ENCODE measurements at places on chromosomes 11 and 22.

GRCh38 chr11:69361048-69361447 lies 67.1 kb downstream of the MYEOV start:
- no peak for DNase-seq

GRCh38 chr11:94769880-94770279 lies 1.7 kb downstream of the AMOTL1 start:
- no peak for DNase-seq

GRCh38 chr11:62804310-62805075 lies 747 bp downstream of the NXF1 start:
- DNase-seq = peak; percentile 18

DNA sequence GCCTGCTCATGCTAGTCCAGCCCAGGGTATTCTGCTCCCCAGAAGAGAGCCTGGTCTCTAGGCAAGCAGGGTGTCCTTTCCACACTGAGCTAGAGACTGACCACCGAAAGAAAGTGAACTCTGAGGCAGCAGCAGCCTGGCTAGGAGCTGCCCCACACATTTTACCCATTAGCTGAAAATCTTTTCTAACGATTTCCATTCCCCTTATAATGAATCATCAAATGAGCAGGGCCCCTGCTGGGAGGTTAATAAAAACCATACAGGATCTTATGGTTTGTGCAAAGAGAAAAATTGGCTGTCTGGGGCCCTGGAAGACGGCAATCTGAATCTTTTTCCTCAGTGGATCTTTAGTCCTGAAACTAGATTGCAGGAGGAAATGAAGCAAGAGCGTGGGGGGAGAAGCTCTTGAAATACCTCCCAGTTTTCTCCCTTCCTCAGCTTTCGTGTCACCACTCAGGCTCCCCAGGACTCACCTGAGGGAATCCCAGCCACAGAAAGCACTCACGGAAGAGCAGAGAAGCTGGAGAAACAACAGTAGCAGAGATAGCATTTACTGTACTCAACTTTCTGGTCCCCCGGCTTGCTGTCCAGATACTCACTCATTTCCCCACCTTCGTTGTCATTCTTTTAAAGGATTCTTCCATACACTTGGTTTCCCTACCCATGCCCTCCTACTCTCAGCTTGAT lies 74.7 kb upstream of the CD44 start:
- DNase-seq = no peak

- DNase-seq = no peak
Measured at GRCh38 chr11:106216281-106216680, 138.8 kb downstream of the AASDHPPT start.

DNA sequence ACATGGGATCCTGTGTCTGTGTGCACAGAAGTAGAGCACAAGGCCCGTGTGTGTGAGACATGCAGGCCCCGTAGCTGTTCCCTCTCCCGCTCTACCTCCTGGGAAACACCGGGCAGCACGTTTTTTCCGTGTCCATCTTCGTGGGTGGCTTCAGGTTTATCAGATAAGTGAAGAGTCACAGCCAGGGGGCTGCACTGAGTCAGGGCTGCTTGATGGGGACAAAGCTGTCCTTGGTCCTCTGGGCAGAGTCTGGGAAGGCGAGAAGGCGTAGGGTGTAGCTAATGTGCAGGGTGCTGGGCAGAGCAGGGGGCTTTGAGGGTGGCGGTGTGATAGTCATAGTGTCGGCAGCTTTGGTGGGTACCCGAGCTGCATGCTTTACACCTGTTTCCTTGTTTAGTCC lies 23.7 kb downstream of the INCENP start:
- DNase-seq = no peak

- no peak for DNase-seq
Measured at GRCh38 chr11:5550440-5551095, 2.2 kb upstream of the OR52H1 start.

GRCh38 chr11:93560199-93560932 lies 17.2 kb upstream of the SMCO4 start:
- no peak for DNase-seq

DNA sequence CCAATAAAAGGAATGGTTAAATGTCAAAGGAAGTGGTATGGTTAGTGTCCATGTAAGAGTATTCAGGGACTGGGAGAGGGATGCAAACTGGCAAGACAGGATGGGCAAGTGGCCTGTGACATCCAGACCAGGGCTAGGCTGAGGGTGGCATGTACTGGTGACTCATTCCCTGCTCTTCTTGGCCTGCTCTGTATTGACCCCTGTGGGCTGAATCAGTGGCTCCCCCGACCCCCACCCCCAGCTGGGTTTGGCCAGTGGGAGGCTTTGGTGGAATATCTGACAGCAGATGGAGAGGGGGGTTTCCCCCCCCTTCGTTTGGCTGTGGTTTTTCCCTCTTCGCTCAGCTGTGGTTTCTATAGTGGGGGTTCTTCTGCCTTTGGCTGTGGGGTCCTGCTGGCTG lies 87.7 kb downstream of the CSNK2A3 start:
- no peak for DNase-seq

DNA sequence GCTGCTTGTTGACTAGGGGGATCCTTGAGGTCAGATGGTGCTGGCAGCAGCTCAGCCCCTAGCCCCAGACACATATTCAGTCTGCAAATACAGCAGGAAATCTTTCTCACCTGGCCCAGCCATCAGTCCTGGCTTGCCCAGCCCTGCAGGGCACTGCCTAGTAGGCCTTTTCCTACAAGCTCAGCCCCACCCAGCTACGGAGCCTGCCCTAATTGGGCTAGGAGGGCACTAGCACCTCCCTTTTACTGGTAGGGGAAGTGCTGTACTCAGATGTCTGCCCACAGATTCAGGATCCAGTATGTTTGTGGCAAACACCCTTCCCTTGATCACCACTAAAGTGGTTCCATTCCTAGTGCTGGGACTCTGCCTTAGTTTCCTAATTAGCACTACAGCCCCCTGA lies 257.1 kb upstream of the CADM1 start:
- no peak for DNase-seq

DNA sequence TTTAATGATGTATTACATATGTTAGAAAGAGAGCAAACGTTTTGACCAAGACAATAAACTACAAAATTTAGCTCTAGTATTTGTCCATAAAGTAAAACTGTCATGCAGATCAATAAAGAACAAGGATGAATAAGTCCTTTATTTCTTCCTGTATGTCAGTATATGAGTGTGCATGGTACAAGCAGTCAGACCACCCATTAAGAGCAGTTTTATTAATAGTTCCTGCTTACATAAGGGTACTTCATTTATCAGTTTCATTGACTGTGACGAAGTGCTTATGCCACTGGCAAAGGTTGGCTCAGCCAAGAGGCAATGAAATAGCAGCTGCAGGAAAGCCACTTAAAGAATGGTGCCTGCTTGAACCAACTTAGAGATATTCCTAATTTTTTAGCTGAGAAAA lies 913.0 kb upstream of the CNTN5 start:
- DNase-seq = no peak

GRCh38 chr11:9772218-9772617 lies 108.3 kb downstream of the SWAP70 start:
- no peak for DNase-seq

- DNase-seq = no peak
Measured at GRCh38 chr22:28773461-28773867, 969 bp downstream of the CCDC117 start.

DNA sequence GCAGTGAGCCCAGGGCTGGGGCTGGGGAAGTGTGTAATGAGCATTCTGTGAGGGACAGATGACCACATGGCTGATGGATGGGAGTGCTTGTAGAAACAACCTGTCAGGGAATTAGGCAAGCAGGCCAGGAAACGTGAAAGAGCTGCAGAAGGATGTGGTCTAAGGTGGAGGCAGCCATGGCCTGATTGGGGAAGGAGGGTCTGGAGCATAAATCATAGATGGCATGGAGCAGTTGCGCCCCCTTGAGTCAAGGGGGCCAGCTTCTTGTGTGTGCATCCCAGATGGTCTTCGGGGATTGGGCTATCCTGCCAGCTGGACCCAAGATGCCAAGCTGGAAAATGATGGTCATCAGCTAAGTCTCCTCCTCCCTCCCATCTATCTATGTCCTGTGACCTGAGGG lies 119.4 kb upstream of the CLPB start:
- DNase-seq = peak; percentile 7

DNA sequence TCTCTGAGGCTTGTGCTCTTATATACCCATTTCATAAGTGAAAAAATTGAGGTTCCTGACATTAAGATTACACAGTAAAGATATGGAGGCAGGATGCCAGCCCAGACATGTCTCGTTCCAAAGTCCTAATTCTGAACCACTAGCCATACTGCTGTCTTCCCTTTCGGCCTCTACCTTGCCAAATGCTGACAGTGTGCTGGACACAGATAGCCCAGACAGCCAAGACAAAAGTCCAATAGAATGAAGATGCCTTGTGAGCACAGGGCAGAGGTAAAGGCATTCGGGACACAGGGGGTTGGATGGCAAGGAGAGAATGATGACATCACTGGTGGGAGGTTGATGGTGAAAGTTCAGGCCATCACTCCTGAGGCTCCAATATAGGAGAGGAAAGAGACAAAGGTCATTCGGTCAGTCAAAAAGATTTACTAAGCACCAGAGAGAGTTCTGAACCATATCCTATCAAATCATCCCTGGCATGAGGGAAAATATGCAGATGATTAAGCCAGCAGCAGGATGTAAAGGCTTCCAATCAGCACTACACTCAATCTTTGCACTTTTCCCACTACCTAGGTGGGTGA lies 174.0 kb upstream of the MTMR2 start:
- DNase-seq = no peak

DNA sequence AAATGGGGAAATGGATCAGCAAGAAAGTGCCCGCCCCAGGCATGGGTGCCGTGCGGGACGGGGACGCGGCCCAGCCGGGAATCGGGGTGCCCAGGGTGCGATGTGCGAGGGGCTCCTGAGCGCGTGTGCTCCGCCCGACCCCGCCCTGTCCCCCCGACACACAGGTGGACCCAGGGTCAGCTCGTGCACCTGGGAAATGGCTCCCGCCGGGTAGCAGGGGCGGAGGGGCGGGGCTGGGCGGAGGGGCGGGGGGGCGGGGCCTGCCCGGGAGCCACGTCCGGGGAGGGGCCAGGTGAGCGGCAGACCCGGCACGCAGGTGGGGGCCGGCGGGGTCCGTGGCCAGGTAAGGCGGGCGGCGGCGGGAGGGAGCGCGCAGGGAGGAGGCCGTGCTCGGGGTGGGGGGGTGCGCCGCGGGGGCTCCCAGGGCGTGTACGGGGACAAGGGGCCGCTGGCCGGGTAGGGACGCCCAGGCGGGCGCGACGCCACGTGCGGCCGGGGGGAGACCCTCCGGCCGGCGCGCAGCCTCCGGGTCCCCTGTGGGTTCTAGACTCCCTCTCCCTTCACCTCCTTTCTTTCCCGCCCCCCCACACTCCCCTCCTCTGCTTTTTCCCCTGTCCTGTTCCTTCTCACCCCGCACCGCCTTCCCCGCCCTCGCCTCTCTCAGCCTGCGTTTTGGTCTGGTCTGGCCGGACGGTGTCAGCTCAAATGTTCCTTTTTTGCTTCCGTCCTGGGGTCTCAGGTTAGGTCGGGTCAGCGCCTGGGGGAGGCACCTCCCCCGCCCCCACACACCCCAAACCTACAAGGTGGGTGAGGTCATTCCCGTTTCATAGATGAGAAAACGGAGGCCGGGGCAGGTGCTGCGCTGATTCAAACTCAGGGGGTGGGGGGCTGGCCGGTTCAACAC lies at the start of gene ARHGAP8:
TSS of gene ARHGAP8 (plus strand) at position 291 of the 904 bp plus-strand sequence. CDS start 33,953 bp downstream, outside the sequence.
- no peak for DNase-seq

DNA sequence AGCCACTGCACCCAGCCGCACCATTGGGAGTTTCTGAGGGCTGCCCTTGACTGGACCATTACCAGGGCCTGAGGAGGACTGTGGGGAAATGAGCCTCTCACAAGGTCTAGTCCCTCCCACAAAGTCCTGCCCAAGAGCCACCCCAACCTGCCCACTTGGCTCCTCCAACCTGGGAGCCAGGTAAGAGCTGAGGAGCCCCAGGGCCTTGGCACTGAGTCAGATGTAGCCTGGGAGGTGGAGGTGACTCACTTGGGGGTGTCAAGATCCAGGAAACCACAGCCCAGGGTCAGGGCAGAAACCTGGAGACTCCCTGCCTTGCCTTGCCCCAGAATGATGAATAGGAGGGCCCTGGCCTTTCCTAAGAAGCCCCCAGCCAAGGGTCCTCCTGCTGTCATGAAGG lies 25.8 kb upstream of the P2RY2 start:
- DNase-seq = peak; percentile 11

DNA sequence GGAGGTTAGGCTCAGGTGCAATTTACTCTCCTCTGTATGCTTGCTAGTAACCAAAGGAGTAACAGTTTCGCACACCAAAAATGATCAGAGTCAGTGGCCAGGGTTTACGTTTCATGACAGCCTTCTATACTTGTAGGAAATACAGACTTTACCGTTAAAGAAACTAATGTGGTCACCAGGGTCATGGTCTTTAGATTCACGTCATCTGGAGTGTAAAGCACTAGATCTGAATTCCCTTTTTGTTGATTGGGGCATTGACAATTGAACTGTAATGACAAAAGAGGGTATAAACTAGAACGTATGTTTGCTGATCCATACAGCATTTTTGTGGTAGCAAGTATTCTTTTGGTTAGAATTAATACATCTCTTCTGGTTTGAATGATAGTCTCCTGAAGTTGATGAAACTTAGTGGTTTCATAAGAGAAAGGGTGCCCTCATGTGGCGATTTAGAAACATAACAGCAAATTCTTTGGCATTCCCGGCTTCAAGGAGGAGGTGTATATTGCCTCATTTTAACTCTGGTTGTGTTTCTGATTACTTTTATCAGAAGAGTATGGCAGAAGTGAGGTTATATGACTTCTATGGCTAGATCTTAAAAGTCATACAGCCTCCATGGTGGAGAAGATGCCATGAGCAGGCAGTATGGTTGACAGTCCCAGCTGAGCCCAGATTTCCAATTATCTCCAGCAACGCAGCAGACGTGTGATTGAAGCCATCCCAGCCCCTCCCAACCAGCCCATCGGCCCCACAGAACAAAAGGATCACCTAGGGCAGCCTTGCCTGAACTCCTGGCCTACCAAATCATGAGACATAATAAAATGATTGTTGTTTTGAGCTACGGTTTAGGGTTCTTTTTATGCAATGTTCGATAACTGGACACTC lies 35.1 kb downstream of the MMP7 start:
- no peak for DNase-seq

DNA sequence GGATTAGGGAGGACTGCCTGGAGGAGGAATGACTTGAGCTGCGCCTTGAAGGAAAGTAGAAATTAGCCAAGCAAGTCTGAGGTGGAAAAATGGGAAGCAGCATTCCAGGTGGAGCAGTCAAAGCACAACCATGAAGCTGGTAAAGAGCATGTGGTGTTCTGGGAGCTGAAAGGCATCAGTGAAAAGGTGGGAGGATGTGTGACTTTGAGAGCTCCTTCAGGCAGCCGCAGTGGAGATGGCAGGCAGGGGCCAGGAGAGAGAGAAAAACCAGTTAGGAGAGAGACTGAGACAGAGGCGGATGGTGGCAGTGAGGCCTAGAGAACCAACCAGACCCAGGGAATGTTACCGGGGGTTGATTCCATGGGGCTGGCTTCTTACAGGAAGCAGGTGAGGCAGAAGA lies 393.4 kb downstream of the MIAT start:
- no peak for DNase-seq

All from stimulated activated CD4-positive, alpha-beta T cell treated with anti-CD3 and anti-CD28 coated beads, Interleukin-1b, Interleukin-23, amount 100 ng/mL, for 48 hours (primary cell).